ENCODE measurements at places on chromosomes 4 and X.

- DNase-seq: no peak
These were observed 362.0 kb downstream of the CBLL2 start for GRCh38 chrX:22634751-22635150.

DNA sequence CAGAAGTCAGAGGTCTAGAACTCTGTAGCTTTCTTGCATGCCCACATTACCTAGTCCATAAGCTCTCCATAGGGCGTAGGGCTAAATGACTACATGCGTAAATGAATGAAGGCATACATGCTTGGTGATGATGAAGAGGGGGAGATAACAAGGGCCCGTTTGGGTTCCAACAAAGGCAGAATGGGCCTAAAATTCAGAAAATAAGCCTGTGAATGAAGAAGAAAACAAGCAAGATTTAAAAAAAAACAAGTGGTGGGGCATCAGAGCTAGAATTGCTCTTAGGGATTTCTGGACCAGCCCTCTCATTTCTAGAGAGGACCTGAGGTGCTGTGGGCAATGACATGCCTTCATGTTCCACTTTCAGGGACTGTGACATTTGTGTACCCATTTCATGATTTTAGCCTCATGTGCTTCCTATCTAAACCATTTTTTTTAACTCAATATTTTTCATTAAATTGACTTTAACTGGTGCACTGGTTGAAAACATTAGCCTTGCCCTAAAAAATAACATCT is 12.1 kb downstream of the GPRIN3 start:
- no peak for DNase-seq

- DNase-seq: no peak
These were observed 26.6 kb downstream of the PIGG start for GRCh38 chr4:525660-526059.

- no peak for DNase-seq
These were observed 119.9 kb upstream of the SPIN4 start for GRCh38 chrX:63471004-63471403.

DNA sequence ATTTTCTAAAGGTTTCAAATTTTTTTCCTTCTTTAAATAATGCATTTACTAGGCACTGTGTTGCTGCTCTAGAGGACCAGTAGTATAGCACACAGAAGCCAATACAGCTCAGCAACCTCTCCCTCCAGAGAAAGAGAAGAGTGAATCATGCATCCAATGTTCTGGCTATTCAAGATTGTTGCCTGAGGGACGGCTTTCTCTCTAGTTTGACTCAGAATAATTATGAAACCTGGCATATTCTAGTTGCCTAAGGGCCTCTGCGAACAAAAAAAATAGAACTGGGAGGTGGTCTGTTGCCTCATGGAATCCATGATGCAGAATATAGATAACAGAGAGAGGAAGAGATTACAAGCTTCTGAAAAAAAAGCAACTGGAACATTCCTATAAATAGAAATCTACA is 1233.3 kb upstream of the PABPC4L start:
- no peak for DNase-seq

- no peak for DNase-seq
These were observed 158.2 kb upstream of the DDIT4L start for GRCh38 chr4:100348473-100348872.

- no peak for DNase-seq
These were observed 248.9 kb upstream of the TTC29 start for GRCh38 chr4:147194604-147195003.

- DNase-seq: no peak
These were observed 25.5 kb downstream of the ARHGAP36 start for GRCh38 chrX:131083510-131084142.
